Upper lobe of right lung (tissue), 1 donor: ENCODE measurements at places on chromosomes 7 and 10. TPM values are rescaled to one million over a fixed set of nuclear protein-coding genes. Genes with fewer than 3 reads are reported as not detected.
A peak's percentile ranks its signal among the peaks of the same experiment; 100 is the strongest.

CFTR gene
- 28.0 TPM for total RNA-seq

MKI67 gene
- total RNA-seq: 2.1 TPM

AKR1C8 gene
- 0.55 TPM for total RNA-seq

GRCh38 chr10:23918090-23918723 is 290.7 kb upstream of the KIAA1217 start:
- H3K4me3 ChIP-seq: no peak overlapping the region
- H3K4me1 ChIP-seq: peaks cover 11% of the 10 kb centered on the region
- no peak overlapping the region for H3K27ac ChIP-seq
- no peaks in the 10 kb centered on the region for H3K27me3 ChIP-seq
- no peak for DNase-seq
- no peaks in the 10 kb centered on the region for H3K36me3 ChIP-seq

DNA sequence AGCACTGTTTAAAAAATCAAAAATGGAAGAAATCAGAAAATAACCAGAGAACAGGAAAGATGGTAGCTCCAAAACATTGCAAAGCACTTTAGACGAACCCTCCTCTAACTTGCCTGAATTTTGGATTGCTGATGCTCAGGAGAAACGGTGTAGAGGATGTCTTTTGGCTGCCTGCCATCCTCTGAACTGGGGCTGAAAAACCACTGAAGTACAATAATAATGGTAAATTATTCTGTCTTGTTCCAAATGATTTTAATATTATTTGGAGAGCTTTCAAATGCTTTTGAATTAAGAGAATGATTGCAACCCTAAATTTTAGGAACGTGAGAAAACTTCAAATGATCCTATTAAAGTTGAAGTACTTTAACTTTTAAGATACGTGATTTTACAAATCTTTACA is 167.3 kb upstream of the SLC13A1 start:
- H3K27ac ChIP-seq: no peak overlapping the region
- H3K27me3 ChIP-seq: no peaks in the 10 kb centered on the region
- H3K4me1 ChIP-seq: no peaks in the 10 kb centered on the region
- no peaks in the 10 kb centered on the region for H3K36me3 ChIP-seq
- DNase-seq: no peak
- H3K4me3 ChIP-seq: no peak overlapping the region

GRCh38 chr10:133131053-133131452 is 29.0 kb upstream of the KNDC1 start:
- peaks cover 6% of the 10 kb centered on the region for H3K27me3 ChIP-seq
- no peaks in the 10 kb centered on the region for H3K36me3 ChIP-seq
- DNase-seq: no peak
- no peak overlapping the region for H3K27ac ChIP-seq
- no peaks in the 10 kb centered on the region for H3K4me1 ChIP-seq

DNA sequence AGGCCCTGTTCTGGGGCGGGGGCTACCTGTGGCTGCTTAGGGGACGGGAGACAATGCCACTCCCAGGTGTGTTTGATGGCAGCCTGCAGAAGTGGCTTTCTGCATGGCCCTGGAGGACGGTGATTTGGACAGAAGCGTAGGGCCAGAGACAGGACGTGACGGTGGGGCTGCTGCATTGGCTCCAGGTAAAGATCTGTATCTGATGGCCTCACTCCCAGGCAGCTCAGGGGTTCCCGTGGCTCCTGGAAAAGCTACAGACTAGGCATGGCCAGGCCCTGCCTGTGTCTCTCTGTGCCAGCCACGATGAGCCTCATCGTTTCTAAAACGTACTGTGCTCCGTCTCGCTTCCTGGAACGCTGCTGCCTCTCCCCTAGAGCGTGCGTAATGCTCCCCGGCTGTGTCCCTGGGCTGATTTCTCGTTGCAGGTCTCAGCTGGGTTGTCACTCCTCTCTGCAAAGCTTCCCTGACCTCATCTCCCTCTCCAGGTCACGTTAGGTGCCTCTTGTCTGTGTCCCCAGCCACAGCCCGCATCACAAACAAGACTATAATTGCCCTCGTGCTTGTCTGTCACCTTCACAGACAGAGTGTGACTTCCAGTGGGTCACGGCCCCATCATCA is 12.6 kb downstream of the GTF2IRD1 start:
- no peak overlapping the region for H3K27ac ChIP-seq
- H3K4me1 ChIP-seq: no peaks in the 10 kb centered on the region
- H3K36me3 ChIP-seq: no peaks in the 10 kb centered on the region
- no peak for DNase-seq
- H3K27me3 ChIP-seq: no peaks in the 10 kb centered on the region
- no peak overlapping the region for H3K4me3 ChIP-seq

DNA sequence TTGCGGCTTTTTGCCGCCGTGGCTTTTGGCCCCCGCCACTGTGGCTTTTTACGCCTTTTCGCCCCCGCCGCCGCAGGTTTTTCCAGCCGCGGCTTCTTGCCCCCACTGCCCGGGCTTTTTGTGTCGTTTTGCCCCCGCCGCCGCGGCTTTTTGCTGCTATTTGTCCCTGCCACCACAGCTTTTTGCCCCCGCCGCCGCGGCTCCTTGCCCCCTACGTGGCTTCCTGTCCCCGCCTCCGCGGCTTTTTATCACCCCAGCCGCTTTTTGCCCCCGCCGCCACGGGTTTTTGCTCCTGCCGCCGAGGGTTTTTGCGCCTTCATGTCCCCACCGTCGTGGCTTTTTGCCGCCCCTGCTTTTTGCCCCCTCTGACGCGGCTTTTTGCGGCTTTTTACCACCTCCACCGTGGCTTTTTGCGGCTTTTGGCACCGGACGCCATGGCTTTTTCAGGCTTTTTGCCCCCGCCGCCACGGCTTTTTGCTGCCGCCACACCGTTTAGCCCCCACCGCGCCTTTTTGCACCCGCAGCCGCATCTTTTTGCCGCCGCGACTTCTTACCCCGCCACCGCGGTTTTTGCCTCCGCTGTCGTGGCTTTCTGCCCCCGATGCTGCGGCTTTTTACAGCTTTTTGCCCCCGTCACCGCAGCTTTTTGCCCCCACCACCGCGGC is 637.0 kb downstream of the ZNF716 start:
- no peaks in the 10 kb centered on the region for H3K4me1 ChIP-seq
- H3K27ac ChIP-seq: no peak overlapping the region
- no peak overlapping the region for H3K4me3 ChIP-seq
- H3K27me3 ChIP-seq: no peaks in the 10 kb centered on the region
- DNase-seq: peak; percentile 53
- H3K36me3 ChIP-seq: no peaks in the 10 kb centered on the region
